ENCODE measurements at places on chromosomes 7 and 10. TPM values are rescaled to one million over a fixed set of nuclear protein-coding genes. Genes with fewer than 3 reads are reported as not detected.

Gene ECHDC3
- 13.2 TPM for polyA plus RNA-seq

Gene HTR7
- polyA plus RNA-seq, result 0.09 TPM

Gene LIPJ
- 0.66 TPM for polyA plus RNA-seq

Gene NRP1
- polyA plus RNA-seq, result 15.4 TPM

Gene THAP5
- polyA plus RNA-seq, result 16.2 TPM

Gene STOX1
- polyA plus RNA-seq, result 8.5 TPM

Gene MYH16
- 0.09 TPM for polyA plus RNA-seq

Gene EPO
- polyA plus RNA-seq, result 1.0 TPM

Gene CWF19L1
- 47.5 TPM for polyA plus RNA-seq

Gene ATOH7
- polyA plus RNA-seq, result 0.16 TPM

Gene PNLIP
- 0.18 TPM for polyA plus RNA-seq

Gene HNRNPF
- polyA plus RNA-seq, result 136 TPM

Gene PLAC9
- polyA plus RNA-seq, result 7.9 TPM

Gene SPDYE5
- polyA plus RNA-seq, result 0.09 TPM

Gene VGF
- polyA plus RNA-seq, result 0.52 TPM

Gene LLCFC1
- not detected for polyA plus RNA-seq

Gene ACTR1A
- polyA plus RNA-seq, result 63.7 TPM

Gene ADCYAP1R1
- polyA plus RNA-seq, result 0.21 TPM

Gene FGL2
- polyA plus RNA-seq, result 23.2 TPM

Gene SPDYE2B
- 0.02 TPM for polyA plus RNA-seq

Gene SUN3
- polyA plus RNA-seq, result 1.3 TPM

Gene STEAP1B
- 0.80 TPM for polyA plus RNA-seq

Gene STN1
- 25.0 TPM for polyA plus RNA-seq

Gene SLC13A4
- polyA plus RNA-seq, result 0.23 TPM

Gene MUC3A
- 2.3 TPM for polyA plus RNA-seq

Gene FLNC
- polyA plus RNA-seq, result 0.96 TPM

Gene AZGP1
- polyA plus RNA-seq, result 4.7 TPM

Gene NYAP1
- polyA plus RNA-seq, result 0.66 TPM

Gene NRG3
- 0.09 TPM for polyA plus RNA-seq

Gene NPC1L1
- 0.14 TPM for polyA plus RNA-seq
